ENCODE measurements at places on chromosomes 1 and 21.
A peak's percentile ranks its signal among the peaks of the same experiment; 100 is the strongest.

DNA sequence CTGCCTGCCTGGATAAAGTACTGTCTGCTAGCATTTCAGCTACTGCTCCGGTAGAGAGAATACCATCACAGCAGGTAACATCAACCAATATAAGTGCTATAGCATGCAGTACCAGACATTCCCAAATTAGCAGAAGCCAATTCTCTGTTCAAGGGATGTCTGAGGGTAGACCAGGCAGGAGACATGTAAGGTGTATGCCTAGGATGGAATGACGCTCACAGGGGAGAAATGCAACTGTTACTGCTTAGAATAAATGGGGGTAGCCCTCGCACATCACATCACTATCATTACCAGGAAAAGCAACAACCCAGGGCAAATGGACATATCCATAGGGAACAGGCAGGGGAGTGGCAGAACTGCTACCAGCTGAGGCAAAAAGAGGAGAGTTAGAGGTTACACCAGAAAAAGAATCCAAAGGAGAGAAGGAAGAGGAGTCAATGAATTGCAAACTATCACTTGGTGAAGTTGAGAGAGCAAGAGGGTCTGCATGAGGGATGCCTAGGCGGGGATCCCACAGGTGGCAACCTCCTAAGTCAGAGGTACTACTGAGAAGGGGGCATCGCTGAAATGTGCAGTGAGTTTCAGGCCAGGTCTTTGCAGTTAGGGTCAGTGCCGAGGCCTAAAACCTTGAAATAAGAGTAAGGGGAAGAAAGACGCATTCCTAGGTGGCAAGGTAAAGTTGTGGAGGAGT is 1.1 kb downstream of the UBE2Q1 start:
- DNase-seq, result no peak

DNA sequence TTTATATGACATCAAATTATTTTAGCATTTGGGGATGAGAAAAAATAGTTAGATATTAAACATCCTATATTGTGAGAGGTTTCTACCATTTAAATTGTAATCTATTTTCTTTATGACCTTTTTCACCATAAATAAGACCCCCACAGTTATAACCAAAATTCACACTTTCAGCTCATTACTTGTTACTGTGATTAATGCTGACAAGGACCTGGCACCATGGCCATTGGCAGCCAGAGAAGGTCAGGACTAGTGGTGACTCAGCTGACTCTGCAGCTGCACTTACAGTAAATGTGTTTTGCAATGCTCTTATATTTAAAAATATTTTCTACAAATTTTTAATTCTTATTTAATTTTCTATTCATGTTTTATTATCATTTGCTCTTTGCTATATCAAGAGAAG is 133.3 kb upstream of the C1orf105 start:
- DNase-seq, result no peak

DNA sequence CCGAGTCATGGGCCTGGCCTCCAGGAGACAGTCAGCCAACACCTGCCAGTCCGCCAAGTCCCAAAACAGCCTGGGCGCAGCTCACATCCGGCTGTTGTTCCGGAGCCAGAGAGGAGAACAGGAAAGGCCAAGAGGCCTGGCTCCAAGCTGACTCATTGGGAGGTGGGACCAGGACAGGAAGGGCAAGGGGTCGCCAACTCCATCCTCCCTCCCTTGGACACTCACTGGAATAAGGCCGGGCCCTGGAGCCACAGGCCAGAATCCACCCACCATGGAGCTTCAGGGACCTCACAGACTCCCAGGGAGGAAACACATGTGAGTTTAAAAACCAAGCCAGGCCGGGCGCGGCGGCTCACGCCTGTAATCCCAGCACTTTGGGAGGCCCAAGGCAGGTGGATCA is 25.1 kb upstream of the CLIC4 start:
- no peak for DNase-seq

GRCh38 chr1:212467843-212468482 is 35.2 kb downstream of the NENF start:
- DNase-seq, result no peak

- no peak for DNase-seq
Observed at GRCh38 chr1:7253988-7254587, 468.8 kb downstream of the CAMTA1 start.

DNA sequence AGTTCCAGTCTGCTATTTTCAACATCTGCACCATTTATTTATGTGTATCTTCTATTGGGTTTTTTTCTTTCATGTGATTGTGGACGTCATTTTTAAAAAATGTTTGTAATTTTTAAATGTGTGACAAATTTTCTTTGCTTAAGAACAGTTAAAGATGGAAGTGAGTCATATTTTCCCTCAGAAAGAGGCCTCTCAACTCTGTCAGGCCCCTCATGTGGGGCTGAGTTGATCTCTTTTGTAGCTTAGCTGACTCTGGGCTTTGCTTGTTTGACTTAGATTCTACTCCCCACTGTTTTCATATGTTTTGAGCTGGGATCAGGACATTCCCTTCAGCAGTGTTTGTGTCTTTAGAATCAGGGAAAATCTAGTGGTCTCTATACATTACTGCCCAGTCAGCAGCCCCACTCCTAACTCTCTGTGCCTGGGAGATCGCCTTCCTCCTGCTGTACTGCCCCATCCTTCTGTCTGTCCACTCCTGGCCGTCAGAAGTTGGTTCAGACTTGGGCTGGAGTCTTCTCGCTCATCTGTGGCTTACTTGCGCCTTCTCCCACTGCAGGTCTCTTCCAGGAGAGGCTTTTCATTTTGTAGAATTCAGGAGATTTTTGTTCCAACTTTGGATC is 137.4 kb downstream of the DYRK1A start:
- peak; percentile 23 for DNase-seq

DNA sequence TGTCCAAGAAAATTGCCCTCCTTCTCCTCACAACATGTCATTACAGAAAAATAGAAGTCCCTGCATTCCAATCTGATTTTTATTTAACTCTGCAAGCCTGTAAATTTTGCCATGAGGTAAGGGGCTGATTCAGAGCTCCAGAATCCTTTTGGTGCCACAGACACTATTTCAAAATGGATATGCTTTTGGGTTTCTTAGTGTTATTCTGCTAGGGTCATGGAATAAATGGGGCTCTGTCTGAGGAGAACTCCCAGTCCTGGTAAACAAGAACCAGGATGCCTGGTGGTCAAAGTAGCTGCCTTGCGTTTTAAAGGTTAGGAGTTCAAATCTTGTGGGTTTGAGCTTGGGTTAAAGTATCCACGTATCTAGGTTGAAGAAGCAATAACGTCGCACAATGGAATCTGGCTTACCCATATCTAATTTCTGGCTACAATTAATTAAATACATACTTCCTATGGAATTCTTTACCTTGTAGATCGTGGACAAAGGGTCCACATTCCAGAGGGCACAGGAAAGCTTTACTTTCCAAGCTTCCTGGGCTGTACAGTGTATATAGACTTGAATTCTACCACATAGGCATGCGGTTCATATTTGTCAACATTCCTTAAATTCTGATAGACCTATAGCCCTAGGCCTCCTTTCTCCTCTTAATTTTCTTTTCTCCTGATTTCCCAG is 98.0 kb upstream of the CDC42BPA start:
- no peak for DNase-seq

- no peak for DNase-seq
Observed at GRCh38 chr1:236395230-236395946, 1.3 kb downstream of the EDARADD start.

DNA sequence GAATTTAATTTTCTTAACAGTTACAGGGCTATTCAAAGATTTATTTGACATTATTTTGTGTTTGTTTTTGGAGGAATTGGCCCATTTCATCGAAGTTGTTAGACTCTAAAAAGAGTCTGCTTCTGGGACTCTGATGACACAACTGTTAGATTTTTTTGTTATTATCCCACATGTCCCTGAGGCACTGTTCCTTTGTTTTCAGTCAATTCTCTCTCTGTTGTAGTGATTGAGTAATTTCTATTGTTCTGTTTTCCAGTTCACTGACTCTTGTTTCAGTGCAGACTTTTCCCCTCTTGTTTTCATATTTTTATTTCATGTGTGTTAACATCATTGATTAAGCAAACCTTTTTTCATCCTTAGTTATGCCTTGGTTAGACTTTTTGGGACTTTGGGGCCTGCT is 325.0 kb downstream of the ZNF326 start:
- no peak for DNase-seq

GRCh38 chr1:151710187-151710840 is 6.3 kb downstream of the CELF3 start:
- DNase-seq, result no peak

- DNase-seq, result peak; percentile 21
Observed at GRCh38 chr1:183178545-183178944, 7.5 kb upstream of the LAMC2 start.

GRCh38 chr1:33433509-33434362 is 2.8 kb upstream of the PHC2 start:
- DNase-seq, result peak; percentile 97

- no peak for DNase-seq
Observed at GRCh38 chr1:226651041-226651731, 87.9 kb downstream of the ITPKB start.

DNA sequence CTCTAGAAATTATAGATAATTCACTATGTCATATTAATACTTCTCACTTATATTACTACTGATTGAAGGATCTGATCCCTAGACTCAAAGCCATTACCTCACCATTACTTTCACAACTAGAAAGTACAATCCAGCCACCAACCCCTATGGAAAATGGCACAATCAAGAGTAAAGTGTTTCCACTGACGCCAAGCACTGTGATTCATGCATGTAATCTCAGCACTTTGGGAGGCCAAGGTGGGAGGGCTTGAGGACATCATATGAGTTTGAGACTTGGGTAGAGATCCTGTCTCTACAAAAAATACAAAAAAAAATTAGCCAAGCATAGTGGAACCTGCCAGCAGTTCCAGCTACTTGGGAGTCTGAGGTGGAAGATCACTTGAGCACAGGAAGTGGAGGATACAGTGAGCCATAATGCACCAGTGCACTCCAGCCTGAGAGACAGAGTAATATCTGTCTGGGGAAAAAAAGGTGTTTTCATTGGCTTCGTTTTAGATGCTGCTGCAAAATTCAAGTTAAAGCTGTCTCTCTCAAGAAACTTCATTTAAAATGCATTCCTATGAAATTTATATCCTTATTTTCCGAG is 126.5 kb downstream of the AKT3 start:
- no peak for DNase-seq

- no peak for DNase-seq
Observed at GRCh38 chr1:31377364-31377863, 4.5 kb upstream of the FABP3 start.

DNA sequence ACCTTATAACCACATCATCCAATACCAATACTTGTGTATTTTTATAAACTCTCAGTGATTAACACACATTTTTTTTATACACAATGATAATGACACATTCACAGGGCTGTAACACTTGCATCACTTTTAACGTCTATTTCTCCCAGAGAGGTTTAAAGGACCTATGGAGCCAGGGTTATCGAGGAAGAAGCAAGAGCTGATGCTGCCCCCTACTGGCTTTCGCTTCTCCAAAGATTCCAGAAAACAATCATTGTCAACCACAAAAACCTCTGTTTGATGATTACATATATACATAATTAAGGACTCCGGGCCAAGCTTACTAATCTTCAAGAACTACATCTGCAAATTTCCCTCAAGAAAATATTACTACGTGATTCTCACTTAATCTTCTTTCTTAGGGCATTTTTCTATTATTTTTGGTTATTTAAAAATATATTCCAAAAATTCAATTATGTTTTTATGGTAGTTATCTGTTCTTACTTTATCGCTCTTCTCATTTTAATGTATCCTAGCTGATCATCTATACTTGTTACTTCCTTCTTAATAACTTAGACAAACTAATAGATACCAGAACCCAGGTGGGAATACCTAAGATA is 214.5 kb downstream of the VAV3 start:
- peak; percentile 66 for DNase-seq

DNA sequence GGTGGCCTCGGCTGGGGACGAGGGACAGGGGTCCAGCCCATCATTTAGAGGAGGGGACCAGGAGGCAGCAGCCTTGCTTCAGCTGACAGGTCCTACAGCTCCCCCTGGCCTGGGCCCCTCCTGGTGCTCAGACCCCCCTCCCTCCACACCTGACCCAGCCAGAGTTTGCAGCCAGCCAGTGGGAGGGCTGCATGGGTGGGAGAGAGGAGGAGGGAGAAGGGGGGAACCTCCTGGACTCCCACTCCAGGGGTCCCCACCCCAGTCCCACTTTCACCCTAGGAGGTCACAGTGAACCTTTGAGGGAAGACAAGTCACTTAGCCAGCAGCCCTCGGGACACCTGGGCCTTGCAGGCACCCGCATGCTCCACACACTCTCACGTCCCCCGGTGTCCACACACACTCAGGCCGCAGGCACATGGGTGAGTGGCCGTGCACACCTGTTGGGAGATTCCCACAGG is 108.9 kb upstream of the ZBTB40 start:
- DNase-seq, result no peak

DNA sequence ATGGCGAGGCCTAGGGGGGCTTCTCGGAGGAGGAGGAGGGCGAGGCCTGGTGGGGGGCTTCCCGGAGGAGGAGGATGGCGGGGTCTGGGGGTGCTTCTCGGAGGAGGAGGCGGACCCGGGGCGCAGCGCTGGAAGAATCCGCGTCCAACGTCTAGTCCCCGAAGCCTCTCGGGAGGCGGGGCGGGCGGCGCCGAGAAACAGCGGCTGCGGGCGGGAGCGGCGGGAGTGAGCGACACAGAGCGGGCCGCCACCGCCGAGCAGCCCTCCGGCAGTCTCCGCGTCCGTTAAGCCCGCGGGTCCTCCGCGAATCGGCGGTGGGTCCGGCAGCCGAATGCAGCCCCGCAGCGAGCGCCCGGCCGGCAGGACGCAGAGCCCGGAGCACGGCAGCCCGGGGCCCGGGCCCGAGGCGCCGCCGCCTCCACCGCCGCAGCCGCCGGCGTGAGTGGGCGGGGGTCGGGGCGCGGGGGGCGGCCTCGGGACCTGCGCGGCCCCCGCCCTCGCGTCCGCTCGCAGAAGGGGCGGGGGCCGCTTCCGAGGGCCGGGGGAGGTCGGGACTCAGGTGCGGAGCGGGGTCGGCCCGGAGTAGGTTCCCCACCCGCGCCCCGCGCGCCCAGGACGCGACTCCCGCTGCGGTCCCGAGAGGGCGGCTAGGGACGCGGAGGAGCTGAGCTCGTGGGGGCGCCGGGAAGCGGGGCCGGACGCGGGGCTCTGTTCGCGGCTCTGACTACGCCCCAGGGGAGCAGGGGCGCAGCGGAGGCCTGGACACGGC is at the start of gene KLHL17:
TSS of gene KLHL17 (plus strand) at position 222 of the 769 bp plus-strand sequence. CDS start at position 332, 110 bp downstream.
- DNase-seq, result no peak

- no peak for DNase-seq
Observed at GRCh38 chr1:1894354-1895059, 3.6 kb upstream of the GNB1 start.

Data from fibroblast of the conjunctiva (primary cell).